ENCODE measurements at places on chromosomes 4 and X.

- DNase-seq, result no peak
Measured at GRCh38 chr4:151896880-151897279, 136.1 kb upstream of the GATB start.

DNA sequence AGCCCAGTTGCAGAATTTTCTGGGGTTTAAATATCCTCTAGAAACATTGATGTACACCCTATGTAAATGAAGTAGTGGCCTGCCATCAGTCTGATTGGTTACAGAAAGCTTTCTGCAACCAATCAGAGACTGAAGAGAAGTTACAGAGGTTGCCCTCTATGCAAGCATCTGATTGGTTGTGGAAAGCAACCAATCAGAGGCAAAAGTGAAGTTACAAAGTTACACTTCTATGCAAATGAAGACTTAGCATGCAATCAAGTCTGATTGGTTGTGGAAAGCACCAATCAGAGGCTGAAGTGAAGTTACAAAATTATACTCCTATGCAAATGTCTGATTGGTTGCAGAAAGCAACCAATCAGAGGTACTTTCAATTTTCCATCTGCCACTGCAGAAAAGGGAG, 51.9 kb upstream of the USP9X start:
- DNase-seq, result no peak

GRCh38 chr4:123381996-123382395, 14.6 kb upstream of the SPRY1 start:
- DNase-seq, result no peak

DNA sequence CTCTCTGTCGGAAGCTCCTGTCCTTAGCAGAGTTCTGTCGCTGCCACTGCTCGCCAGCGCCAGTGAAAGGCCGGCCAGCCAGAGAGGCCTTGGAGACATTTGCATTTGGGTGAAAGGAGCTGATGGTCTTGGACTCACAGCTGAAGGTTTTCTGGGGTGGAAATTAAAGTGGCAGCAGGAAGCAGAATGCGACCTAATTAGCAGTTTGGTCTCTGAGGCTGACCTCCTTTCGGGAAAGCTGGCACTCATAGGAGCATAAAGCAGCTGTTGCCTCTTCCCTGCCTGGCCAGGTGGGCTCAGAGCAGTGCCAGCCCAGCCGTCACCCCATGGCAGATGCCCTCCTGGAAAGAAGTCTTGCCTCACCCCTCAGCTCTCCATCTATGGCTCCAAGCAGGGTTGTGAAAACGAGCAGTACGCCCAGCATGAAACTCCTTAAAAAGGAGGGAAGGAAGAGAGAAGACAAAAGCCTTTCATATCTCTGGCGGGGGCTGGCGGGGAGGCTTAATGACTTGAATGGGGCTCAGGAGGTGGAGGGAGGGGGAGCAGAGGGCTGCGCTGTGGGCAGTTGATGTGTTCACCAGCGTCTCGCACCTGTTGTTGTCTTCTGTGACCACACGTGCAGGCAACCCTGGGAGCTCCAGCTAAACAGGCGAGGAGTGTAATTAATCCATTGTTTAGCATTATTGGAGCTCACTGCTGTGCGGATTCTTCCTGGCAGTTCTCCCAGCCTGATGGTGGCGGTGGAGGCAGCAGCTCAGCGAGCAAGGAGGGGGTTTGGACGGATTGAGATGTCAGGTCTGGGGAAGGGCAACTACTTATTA, 264.0 kb downstream of the MID1IP1 start:
- DNase-seq, result peak; percentile 5

DNA sequence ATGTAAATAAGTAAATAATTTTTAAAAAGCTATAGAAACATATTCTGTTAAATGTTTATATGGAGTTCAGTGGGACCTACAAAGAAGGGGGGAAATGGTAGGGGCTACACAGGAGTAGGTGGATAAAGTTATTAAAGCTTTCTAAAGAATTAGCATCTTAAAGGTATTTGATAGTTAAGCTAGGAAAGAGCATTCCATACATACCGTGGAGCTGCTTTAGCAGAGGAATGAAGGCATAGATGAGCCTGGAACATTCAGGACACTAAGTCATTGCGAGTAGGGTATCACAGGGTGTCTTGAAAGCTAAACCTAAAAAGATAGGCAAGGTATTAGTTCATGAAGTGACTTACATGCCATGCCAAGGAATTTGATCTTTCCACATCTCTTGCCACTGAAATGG, 60.4 kb downstream of the SLC10A6 start:
- DNase-seq, result no peak

DNA sequence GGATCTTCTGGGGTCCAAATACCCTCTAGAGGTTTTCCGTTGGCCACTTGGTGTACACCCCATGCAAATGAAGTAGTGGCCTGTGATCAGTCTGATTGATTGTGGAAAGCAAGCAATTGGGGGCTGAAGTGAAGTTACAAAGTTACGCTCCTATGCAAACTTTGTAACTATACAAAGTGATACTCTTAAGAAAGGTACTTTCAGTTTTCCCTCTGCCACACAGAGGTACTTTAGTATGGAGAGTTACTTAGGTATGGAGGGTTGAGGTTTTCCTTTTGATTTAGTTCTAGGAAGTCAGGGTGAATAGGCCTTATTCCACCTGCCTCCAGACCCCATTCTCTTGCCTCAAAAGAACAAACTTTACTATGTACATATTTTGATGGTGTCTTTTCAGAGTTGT, 28.7 kb downstream of the STAG2 start:
- DNase-seq, result no peak

DNA sequence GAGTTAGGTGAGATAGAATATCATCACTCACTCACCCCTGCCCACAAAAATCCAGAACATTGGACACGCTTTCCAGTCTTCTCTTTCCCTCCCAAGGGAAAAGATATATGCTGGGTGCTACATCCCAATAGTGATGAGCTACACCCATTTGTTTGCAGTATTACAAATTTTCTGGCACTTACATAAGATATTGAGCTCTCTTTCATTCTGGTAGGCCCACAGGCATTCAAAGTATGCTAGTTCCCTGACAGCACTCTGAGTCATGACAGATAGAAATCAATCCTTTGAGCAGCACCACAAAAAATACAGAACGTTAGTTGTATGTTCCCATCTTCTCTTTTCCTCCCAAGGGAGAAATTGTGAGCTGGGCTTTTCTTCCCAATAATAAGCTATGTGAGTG, 477.6 kb upstream of the GRID2 start:
- DNase-seq, result no peak

DNA sequence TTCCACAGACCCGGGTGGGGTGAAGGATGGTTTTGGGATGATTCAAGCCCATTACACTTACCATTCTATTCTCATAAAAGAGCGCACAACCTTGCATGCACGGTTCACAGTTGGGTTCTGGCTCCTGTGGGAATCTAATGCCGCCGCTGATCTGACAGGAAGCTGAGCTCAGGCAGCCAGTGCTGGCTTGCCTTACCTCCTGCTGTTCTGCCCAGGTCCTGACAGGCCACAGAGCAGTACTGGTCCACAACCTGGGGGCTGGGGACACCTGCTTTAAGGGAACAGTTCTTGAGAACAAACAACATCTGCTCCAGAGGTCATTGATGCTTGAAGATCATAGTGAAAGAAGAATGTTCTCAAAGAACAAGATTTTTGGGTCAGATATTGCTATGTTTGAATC, 8.0 kb upstream of the HS3ST1 start:
- DNase-seq, result no peak

GRCh38 chrX:127873637-127874036, 178.6 kb downstream of the ACTRT1 start:
- no peak for DNase-seq

DNA sequence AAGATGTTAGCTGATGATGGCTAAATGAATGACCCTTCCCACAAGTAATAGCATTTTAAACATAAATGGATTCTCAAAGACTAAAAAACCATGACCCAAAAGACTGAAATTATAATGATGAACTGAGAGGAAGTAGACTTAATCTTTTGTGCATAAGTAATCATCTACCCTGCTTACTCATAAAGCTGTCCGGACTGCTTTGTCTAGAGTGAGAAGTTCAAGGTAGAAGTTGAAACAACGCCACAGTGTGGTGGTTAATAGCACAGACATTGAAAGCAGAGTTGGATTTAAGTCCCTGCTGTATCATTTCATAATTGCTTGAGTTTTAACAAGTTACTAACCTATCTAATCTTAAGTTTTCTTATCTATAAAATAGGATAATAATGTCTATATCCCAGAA, 346.6 kb downstream of the CENPC start:
- DNase-seq, result no peak
